ENCODE measurements at places on chromosomes 13 and 19. TPM values are rescaled to one million over a fixed set of nuclear protein-coding genes. Genes with fewer than 3 reads are reported as not detected.

GRCh38 chr13:106197496-106197895 lies 338.0 kb downstream of the EFNB2 start:
- DNase-seq, result no peak

DNA sequence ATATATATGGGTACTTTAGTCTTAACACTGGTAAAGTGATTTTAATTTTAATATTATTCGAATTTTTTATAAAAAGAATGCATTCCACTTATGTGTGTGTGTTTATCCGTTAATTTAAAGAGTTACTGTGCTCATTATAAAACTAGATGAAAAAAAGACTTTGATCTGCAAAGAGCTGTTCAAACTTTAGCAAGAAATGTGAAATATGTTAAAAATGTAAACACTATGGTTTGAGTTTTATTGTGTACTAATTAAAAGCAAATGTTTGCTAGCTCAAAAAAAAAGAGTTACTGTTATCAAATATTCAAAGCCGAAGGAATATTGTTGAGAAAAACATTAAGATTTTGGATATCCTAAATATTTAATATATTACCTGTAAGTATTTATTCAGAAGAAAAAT lies 34.5 kb downstream of the UFM1 start:
- DNase-seq, result no peak

GRCh38 chr19:11019262-11019661 lies 58.4 kb downstream of the SMARCA4 start:
- DNase-seq, result no peak

PEX11G gene
- total RNA-seq, result 1.6 TPM

DNA sequence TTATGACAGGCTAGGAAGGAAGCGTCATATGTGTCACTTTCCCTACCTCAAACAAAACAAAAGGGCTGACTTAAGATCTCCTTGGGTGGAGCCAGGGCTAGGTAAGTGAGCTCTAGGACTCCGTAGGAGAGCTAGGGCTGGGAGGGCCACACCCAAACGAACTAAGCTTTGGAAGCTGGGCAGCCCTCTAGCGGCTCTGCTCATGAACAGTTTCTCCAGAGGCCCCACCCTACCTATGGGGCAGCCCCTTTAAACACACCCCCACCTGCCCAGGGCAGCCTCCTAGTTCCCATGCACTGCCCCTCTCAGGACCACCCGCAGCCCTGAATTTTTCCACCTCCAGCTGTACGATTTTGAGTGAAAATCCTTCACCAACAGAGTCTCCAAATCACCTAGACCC lies 3.5 kb downstream of the PEG3 start:
- DNase-seq, result no peak

ZNF225 gene
- 10.8 TPM for total RNA-seq

DNA sequence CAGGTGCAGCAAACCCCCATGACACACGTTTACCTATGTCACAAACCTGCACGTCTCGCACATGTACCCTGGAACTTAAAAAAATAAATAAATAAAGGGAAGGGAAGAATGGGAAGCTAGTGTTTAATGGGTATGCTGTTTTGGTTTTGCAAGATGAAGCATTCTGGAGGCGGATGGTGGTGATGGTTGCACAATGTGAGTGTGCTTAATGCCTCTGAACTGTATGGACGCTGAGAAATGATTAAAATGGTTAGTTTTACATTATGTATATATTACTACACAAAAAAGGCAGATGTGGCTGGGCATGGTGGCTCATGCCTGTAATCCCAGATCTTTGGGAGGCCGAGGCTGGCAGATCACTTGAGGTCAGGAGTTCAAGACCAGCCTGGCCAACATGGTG lies 17.8 kb downstream of the NFILZ start:
- DNase-seq, result no peak

ZNF442 gene
- 0.98 TPM for total RNA-seq

ZNF737 gene
- total RNA-seq, result 15.0 TPM

DNA sequence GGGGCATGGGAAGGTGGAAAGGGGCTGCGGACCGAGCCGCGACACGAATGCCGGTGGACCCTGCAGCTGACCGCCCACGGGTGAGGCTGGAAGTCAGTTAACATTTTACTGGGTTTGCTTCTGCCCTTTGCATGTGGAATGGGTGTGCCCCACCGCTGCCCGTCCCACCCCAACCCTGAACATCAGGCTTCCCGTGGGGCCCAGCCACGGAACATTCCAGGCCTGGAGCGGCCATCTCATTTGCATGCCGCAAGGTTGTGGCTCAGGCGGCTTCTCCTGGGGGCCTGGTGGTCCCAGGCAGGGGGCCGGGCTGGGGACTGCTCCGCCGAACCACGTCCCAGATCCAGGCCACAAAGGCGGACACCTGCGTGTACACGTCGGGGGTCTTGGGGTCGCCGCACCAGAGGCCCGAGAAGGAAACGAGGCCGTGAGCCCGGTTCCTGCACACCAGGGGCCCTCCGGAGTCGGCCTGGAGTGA lies 9.3 kb downstream of the FSTL3 start:
- no peak for DNase-seq

- peak; percentile 16 for DNase-seq
Measured at GRCh38 chr13:42181381-42181953, 90.5 kb upstream of the AKAP11 start.

DNA sequence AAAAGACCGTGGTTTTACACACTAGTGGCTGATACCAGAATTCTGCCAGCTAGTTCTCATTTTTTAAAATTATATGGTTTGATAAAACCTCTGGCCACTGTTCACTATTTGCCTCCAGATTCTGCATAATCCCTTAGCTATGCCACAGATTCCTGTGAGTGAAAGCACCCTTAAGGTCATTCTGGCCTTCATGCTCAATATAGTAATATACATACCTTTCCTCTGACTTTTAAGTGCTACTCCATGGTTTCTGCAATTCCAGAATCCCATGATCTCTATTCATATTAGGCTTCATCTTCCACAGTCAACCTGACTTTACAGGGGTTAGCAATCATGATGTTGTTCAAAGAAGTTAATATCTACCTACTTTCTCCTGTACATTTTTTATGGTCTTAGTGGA lies 274.1 kb upstream of the EDNRB start:
- DNase-seq, result peak; percentile 32

FCHO1 gene
- total RNA-seq, result 0.36 TPM

DNA sequence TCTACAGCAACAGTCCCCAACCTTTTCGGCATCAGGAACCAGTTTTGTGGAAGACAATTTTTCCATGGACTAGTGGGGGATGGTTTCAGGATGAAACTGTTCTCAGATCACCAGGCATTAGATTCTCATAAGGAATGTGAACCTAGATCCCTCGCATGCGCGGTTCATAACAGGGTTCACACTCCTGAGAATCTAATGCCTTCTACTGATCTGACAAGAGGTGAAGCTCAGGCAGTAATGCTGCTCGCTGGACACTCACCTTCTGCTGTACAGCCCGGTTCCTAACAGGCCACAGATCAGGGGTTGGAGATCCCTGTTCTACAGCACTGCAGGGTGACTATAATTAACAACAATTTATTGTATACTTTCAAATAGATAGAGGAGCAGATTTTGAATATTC lies 21.9 kb downstream of the USP12 start:
- no peak for DNase-seq

LILRA1 gene
- total RNA-seq, result not detected

NCCRP1 gene
- total RNA-seq, result not detected

NALCN gene
- 3.1 TPM for total RNA-seq

ACP4 gene
- not detected for total RNA-seq

GRCh38 chr13:33218426-33218825 lies 67.1 kb downstream of the STARD13 start:
- no peak for DNase-seq

DNA sequence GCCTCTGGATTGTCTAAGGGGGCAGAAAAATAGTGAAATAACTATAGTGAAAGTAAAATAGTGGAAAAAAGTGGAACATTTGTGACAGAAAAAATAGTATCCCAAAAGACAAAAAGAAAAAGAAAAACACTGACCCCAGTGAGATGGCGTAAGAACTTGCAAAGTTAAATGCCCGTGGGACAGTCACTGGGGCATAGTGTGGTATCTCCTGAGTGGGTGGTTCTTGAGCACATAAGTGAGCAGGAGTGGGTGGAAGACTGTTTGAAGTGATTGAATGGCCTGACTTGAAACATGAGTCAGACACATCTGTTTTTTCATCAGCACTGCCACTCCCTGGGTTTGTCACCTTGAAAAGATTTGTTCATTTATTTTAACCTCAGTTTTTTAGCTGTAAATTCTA lies 2.5 kb downstream of the ZNF430 start:
- DNase-seq, result peak; percentile 47

DNA sequence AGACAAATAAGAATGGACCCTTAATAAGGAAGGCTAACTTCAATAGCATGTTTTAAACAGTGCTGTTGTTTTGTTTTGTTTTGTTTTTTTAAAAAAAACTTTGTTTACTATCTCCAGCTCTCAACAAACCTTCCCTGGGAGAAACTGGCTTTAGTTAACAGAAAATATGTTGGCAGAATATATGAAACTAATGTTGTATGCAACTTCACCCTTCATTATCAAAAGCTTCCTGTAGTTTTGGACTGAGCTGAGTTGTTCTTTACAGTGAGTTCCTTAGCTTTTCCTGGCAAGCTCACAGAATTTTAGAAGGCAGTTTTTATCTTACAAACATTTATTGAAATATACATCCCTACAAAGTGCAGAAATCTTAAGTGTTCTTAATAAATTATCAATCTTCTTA lies 2480.7 kb upstream of the PCDH20 start:
- DNase-seq, result no peak

FCGBP gene
- 0.33 TPM for total RNA-seq

BORCS8 gene
- 13.8 TPM for total RNA-seq

GRCh38 chr19:17654993-17655392 lies 33.2 kb downstream of the UNC13A start:
- DNase-seq, result no peak

GRCh38 chr13:113664751-113665596 lies 2.0 kb upstream of the GRK1 start:
- no peak for DNase-seq

GRCh38 chr13:113654591-113655345 lies 3.2 kb downstream of the ATP4B start:
- DNase-seq, result no peak

DNA sequence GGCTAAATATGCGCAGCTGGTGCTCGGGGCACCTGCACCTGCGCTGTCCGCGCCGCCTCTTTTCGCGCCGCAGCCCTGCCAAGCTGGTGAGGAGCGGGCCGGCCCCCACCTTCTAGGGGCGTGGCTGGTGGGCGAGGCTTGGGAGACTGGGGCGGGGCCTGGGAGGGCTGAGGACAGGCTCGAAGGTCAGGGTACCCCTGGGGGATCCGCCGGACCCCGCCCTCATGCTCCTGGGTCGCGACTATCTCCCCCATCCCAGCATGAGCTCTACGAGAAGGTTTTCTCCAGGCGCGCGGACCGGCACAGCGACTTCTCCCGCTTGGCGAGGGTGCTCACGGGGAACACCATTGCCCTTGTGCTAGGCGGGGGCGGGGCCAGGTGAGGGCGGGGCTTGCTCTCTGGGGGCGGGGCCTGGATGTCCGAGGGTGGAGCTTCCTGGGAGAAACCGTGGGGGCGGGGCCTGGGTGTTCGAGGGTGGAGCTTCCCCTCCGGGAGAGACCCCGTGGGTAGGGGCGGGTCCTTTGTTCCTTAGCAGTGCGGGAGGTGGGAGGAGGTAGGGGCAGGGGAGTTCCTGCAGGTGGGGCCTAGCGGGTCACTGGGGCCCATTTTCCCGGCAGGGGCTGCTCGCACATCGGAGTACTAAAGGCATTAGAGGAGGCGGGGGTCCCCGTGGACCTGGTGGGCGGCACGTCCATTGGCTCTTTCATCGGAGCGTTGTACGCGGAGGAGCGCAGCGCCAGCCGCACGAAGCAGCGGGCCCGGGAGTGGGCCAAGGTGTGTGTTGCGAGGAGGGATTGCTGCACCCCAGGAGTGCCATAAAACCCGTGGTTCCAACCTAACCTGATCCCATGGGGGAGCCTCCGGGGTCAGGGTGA lies 19.7 kb downstream of the PNPLA6 start:
- DNase-seq, result no peak

CEACAM20 gene
- not detected for total RNA-seq

DNA sequence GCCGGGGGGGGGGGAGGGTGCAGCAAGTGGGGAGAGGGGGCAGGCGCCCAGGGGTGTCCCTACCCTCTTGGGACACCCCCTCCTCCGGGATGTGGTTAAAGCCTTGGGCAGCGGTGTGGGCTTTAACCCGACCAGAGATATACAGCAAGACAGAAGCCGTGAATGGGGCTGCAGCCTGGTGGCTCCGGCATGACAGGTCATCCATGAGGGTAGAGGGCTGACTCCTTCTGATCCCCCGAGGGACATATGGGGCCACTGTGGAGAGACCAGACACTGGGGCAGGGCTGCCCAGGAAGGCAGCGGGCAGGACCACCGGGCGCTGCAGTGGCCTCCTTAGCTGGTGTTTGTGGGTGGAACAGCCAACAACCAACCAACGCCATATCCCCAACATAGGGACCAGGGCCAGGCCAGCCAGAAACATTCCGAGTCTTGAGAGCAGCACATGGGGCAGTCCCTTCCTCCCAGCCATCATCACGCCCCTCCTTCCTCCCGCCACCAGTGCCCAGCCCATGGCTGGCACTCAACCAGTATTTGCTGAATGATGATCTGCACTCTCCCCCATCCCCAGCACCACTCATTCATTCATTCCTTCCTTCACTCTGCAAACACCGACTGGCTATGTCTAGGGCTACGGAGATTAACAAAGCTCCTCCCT lies 18.2 kb downstream of the ELAVL1 start:
- no peak for DNase-seq

DNA sequence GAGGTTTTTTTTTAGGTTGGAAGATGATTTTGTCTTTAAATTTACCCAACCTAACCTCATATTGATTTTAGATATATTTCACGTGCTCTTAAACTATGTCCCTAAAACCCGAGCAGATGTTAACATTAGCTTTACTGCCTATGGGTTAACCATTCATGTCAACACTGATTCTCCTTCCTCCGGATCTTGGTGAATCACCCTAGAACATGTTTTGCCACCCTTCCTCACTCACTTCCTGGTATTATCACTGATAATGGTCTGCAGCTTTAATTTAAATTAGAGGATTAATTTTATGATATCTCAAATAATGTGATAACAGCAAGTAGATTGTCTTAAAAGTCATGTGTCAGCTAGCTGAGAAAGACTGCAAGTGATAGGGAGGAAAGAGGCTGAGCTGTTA lies 31.9 kb downstream of the HTR2A start:
- DNase-seq, result no peak

DNA sequence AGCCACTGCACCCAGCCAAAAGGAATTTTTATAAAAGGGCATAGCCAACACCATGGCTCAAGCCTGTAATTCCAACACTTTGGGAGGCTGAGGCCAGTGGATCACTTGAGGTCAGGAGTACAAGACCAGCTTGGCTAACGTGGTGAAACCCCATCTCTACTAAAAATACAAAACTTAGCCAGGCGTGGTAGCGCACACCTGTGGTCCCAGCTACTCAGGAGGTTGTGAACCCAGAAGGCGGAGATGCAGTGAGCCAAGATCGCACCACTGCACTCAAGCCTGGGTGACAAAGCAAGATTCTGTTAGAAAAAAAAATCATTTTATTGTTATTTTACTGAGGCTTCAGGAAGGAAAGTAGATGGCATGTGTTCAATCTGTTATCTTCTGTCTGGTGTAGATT lies 31.3 kb upstream of the FOXO1 start:
- no peak for DNase-seq

ITGBL1 gene
- 301 TPM for total RNA-seq

- DNase-seq, result no peak
Measured at GRCh38 chr13:75417012-75417384, 65.0 kb downstream of the TBC1D4 start.

All from fibroblast of the aortic adventitia (primary cell).